ENCODE measurements at places on chromosomes 2 and 18.

- DNase-seq: no peak
- H3K27ac ChIP-seq: no peak overlapping the region
- H3K36me3 ChIP-seq: no peaks in the 10 kb centered on the region
- no peaks in the 10 kb centered on the region for H3K27me3 ChIP-seq
Observed at GRCh38 chr2:16155366-16155765, 215.0 kb downstream of the MYCN start.

GRCh38 chr2:19888831-19889230, 13.0 kb downstream of the TTC32 start:
- no peak overlapping the region for H3K27ac ChIP-seq
- no peaks in the 10 kb centered on the region for H3K36me3 ChIP-seq
- peaks cover 11% of the 10 kb centered on the region for H3K4me1 ChIP-seq
- no peaks in the 10 kb centered on the region for H3K27me3 ChIP-seq
- no peak for DNase-seq

DNA sequence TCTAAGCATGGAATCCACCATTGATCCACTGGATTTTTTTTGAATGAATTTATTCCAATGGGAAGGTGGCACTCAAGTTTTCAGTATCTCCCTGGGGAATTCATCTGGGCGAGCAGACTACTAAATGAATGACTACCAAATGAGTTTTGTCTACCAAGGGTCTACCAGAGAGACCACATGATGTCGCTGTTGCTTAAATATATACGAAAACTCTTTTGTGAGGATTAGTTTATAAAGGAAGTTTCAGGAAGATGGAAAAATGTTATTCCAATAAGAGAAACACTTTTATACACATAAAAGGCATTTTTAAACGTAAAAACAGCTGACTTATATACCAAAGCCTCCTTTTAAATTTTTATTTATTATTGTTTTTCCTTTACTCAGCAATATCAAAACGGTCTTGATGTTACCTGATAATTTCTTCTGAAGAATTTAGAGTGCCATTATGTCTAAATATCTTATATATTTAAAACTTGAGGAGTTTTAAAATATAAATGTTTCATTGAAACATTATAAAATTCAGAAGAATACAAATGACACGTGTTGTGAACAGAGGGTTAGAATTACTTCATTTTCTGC, 139.7 kb downstream of the HRH4 start:
- no peaks in the 10 kb centered on the region for H3K36me3 ChIP-seq
- H3K27me3 ChIP-seq: no peaks in the 10 kb centered on the region
- no peak for DNase-seq
- H3K27ac ChIP-seq: no peak overlapping the region
- H3K4me3 ChIP-seq: no peak overlapping the region
- H3K4me1 ChIP-seq: no peaks in the 10 kb centered on the region

DNA sequence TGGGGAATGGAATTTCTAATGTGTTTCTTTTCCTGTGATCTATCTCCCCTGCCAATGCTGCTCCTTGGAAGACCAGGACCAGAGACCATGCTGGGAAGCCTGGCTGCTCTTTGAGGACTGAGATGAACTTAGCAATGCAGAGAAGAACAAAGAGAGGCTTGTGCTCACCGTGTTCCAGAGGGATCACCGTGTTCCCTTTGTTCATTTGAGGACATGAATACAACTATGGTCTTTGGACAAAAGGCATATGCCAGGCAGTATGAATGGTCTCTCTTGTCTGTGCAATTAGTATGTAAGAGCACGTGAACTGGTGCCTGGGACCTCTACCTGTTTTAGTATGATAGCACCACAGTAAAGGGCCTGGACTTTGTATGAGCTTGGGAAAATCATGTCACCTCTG, 139.9 kb downstream of the TDRD15 start:
- H3K36me3 ChIP-seq: no peaks in the 10 kb centered on the region
- H3K27ac ChIP-seq: no peak overlapping the region
- H3K4me1 ChIP-seq: no peaks in the 10 kb centered on the region
- H3K27me3 ChIP-seq: no peaks in the 10 kb centered on the region
- DNase-seq: no peak

- H3K27ac ChIP-seq: no peak overlapping the region
- no peak for DNase-seq
- no peaks in the 10 kb centered on the region for H3K4me1 ChIP-seq
- no peak overlapping the region for H3K4me3 ChIP-seq
- H3K36me3 ChIP-seq: no peaks in the 10 kb centered on the region
Observed at GRCh38 chr2:147405651-147406050, 439.2 kb upstream of the ACVR2A start.

DNA sequence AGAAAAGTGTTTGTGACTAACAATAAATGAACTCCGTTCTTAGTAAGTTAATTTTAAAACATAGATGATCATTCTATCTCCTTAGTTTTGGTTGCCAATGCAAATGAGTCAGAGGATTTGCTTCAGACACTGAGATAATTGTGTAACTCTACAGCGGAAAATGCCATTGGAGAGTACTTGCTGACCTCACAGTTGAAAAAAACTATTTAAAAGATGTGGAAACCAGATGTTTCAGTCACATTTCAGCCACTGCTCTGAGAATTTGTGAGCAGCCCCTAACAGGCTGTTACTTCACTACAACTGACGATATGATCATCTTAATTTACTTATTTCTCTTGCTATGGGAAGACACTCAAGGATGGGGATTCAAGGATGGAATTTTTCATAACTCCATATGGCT, at the start of gene TNFAIP6:
TSS of gene TNFAIP6 (plus strand) at position 234 of the 400 bp plus-strand sequence. CDS start at position 309, 75 bp downstream.
- H3K27me3 ChIP-seq: no peaks in the 10 kb centered on the region
- DNase-seq: no peak
- no peaks in the 10 kb centered on the region for H3K36me3 ChIP-seq
- no peak within 1 kb of the TSS for H3K4me3 ChIP-seq
- no peak within 1 kb of the TSS for H3K27ac ChIP-seq

GRCh38 chr2:150286730-150287362, 200.6 kb downstream of the RND3 start:
- no peaks in the 10 kb centered on the region for H3K36me3 ChIP-seq
- no peak for DNase-seq
- no peak overlapping the region for H3K4me3 ChIP-seq
- H3K27ac ChIP-seq: no peak overlapping the region

DNA sequence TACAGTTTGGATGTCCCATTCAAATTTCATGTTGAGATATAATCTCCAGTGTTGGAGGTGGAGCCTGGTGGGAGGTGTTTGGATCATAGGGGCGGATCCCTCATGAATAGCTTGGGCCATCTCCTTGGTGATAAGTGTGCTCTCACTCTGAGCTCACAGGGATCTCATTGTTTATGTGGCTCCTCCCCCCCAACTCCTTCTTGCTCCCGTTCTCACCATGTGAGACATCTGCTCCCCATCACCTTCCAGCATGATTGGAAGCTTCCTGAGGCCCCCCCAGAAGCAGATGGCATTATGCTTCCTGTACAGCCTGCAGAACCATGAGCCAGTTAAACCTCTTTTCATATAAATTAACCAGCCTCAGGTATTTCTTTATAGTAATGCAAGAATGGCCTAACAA, 3.0 kb upstream of the INPP1 start:
- no peak overlapping the region for H3K27ac ChIP-seq
- no peaks in the 10 kb centered on the region for H3K36me3 ChIP-seq
- peaks cover 4% of the 10 kb centered on the region for H3K4me1 ChIP-seq
- no peak for DNase-seq
- H3K4me3 ChIP-seq: no peak overlapping the region
- no peaks in the 10 kb centered on the region for H3K27me3 ChIP-seq

Data from esophagus squamous epithelium (tissue), 5 donors.